ENCODE measurements at places on chromosomes 13 and 19.
A peak's percentile ranks its signal among the peaks of the same experiment; 100 is the strongest.

DNA sequence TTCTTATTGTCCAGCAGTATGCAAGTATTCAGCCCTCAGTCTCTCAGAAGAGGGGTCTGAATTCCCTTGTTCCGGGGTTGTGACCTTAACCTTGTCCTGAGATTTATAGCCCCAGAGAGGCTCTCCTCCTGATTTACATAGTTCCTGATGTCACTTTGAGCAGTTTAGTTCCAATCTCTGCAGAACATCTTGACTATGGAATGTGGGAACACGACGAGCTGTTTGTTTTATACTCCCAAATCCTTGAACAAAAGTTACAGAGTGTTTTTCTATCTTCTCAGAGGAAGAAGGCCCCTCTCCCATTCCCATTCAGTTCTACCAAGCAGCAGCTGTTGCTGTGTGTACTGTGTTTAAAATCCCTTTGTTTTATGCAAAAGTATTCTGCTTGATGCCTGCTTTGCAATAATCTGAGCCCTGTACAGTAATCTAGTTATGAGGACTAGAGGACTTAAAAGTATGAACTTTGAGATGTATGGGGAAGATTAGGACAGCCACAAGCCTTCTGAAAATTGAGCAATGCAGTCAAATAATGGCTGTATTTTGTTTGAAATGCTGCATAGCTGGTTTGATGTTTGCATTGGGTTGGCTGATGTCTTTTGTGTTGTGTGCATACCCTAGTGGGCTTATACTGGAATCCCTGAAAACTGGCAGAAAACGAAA, 74.7 kb downstream of the KL start:
- H3K36me3 ChIP-seq: no peaks in the 10 kb centered on the region
- no peaks in the 10 kb centered on the region for H3K27me3 ChIP-seq
- no peak for DNase-seq
- no peak overlapping the region for H3K4me3 ChIP-seq
- peak overlapping the region; percentile 43 for H3K27ac ChIP-seq

DNA sequence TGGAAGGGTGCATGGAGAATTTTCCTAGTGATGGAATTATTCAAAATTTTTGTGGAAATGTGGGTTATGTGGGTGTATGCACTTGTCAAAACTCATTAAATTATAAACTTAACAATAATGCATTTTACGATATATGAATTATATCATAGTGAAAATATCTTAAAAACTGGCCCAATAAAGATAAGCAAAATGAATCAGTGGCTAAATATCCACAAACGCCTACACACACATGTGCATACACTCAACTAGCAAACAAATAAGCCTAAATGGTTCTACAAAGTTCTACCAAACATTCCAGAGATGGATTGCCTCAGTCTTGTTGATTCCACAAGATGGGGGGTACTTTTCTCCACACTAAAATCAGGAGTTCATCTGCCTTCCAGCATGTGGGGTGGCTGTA, 349.5 kb downstream of the TSHZ3 start:
- no peaks in the 10 kb centered on the region for H3K4me1 ChIP-seq
- H3K4me3 ChIP-seq: no peak overlapping the region
- H3K27ac ChIP-seq: no peak overlapping the region
- no peak for DNase-seq

- no peak overlapping the region for H3K27ac ChIP-seq
- H3K36me3 ChIP-seq: no peaks in the 10 kb centered on the region
These were observed 6.3 kb downstream of the PRSS57 start for GRCh38 chr19:688992-689391.

DNA sequence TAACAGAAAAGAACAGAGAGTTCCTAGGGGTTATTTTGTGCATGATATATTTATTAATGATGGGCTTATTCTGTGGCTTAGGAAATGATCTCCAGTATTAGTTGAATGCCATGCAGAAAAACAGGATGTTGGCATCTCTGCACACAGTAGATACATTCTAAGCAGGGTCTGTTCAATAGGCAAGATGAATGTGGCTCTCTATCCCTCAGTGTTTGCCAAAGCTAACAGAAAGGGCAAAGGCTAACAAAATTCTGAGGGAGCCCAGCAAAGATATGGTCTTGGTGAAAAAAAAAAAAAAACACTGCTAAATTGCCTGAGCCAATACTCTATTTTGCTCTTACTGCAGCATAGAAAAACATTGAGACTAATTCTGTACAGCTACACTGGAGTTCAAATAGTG, 1095.8 kb downstream of the UQCRFS1 start:
- no peaks in the 10 kb centered on the region for H3K36me3 ChIP-seq
- no peaks in the 10 kb centered on the region for H3K4me1 ChIP-seq
- H3K27me3 ChIP-seq: no peaks in the 10 kb centered on the region
- H3K4me3 ChIP-seq: no peak overlapping the region

- H3K36me3 ChIP-seq: no peaks in the 10 kb centered on the region
- H3K4me1 ChIP-seq: peaks cover 16% of the 10 kb centered on the region
- H3K27ac ChIP-seq: no peak within 1 kb of the TSS
These were observed at the start of gene TNFSF11 for GRCh38 chr13:42574011-42574410. Gene TNFSF11 (plus strand): TSS chr13:42574152. CDS start chr13:42574304, 152 bp downstream.

DNA sequence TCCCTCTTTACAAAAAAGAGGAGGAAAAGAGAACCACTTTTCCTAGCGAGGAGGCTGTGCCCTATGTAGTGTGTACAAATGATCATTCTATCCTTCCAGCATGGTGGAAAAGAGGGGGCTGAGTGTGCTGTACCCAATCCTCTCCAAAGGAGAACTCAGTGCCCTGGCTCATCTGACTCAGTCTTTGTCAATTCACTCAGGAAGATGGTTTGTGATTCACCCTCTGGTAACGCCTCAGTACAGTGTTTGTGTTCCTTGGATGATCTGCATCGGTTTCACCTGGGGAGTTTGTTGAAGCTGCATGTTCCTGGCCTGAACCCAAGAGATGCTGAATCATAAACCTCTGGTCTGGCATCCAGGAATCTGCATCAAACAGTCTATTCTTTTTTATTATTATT, 18.3 kb upstream of the ENOX1 start:
- DNase-seq: no peak
- H3K27ac ChIP-seq: no peak overlapping the region
- H3K4me3 ChIP-seq: no peak overlapping the region

GRCh38 chr19:31351855-31352195, 2.6 kb upstream of the TSHZ3 start:
- peak overlapping the region; percentile 88 for H3K4me3 ChIP-seq
- H3K4me1 ChIP-seq: peaks cover 31% of the 10 kb centered on the region
- no peak for DNase-seq
- H3K36me3 ChIP-seq: no peaks in the 10 kb centered on the region
- peaks cover 72% of the 10 kb centered on the region for H3K27me3 ChIP-seq

DNA sequence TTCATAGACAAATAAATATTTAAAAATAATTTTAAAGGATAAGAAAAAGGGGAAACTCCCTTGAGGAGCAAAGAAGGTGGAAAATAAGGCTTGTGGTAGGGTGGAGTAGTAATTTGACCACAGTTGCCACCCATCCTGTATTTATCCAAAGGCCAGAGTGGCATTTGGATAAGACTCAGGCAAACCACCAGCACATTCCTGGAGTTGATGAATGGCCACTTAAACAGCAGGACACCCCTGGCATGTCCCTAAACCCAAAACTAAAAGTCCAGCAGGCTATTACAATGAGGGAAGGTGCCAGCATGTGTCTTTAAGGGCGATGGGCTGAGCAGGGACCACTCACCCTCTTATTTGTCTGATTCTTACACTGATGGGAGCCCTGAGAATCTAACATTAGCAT, 9.8 kb upstream of the FRY start:
- no peaks in the 10 kb centered on the region for H3K36me3 ChIP-seq
- H3K4me3 ChIP-seq: no peak overlapping the region
- H3K27me3 ChIP-seq: no peaks in the 10 kb centered on the region
- H3K4me1 ChIP-seq: peaks cover 13% of the 10 kb centered on the region
- DNase-seq: no peak
- H3K27ac ChIP-seq: no peak overlapping the region

- H3K36me3 ChIP-seq: no peaks in the 10 kb centered on the region
- no peaks in the 10 kb centered on the region for H3K4me1 ChIP-seq
- no peak overlapping the region for H3K4me3 ChIP-seq
- H3K27ac ChIP-seq: no peak overlapping the region
- no peak for DNase-seq
- H3K27me3 ChIP-seq: no peaks in the 10 kb centered on the region
These were observed 895.0 kb upstream of the SLITRK1 start for GRCh38 chr13:84777316-84777715.

- no peak overlapping the region for H3K4me3 ChIP-seq
- no peaks in the 10 kb centered on the region for H3K27me3 ChIP-seq
- H3K4me1 ChIP-seq: peaks cover 4% of the 10 kb centered on the region
- H3K27ac ChIP-seq: no peak overlapping the region
These were observed 29.3 kb downstream of the ZBTB7A start for GRCh38 chr19:4037301-4037949.

DNA sequence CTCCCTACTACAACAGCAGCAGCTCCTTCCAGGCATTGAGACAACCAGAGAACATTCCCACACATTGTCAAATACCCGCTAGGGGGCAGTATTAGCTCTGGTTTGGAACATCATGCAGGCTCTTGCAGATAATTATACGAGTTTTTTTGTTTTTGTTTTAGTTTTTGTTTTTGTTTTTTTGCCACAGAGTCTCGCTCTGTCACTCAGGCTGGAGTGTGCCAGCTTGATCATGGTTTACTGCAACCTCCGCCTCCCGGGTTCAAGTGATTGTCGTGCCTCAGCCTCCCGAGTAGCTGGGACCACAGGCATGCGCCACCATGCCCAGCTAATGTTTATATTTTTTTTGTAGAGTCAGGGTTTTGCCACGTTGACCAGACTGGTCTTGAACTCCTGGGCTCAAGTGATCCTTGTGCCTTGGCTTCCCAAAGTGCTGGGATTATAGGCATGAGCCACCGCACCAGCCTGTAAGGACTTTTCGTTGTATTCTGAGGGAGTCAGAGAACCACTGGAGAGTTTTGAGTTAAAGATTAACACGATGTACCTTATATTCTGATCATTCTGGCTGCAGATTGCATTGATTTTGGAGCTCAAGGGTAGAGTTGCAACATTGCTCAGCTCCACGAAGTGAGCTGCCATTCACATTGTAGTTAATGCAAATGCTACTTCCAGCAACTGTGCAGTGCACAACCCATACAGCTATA, 41.7 kb upstream of the CEACAM20 start:
- H3K4me1 ChIP-seq: peaks cover 6% of the 10 kb centered on the region
- no peaks in the 10 kb centered on the region for H3K36me3 ChIP-seq
- no peak for DNase-seq

GRCh38 chr13:103528437-103528836, 462.2 kb upstream of the SLC10A2 start:
- H3K4me3 ChIP-seq: no peak overlapping the region
- no peaks in the 10 kb centered on the region for H3K36me3 ChIP-seq
- DNase-seq: no peak
- H3K4me1 ChIP-seq: no peaks in the 10 kb centered on the region

GRCh38 chr13:78609464-78610205, 6.3 kb upstream of the POU4F1 start:
- H3K4me3 ChIP-seq: peak overlapping the region; percentile 62
- peaks cover 58% of the 10 kb centered on the region for H3K27me3 ChIP-seq
- H3K36me3 ChIP-seq: no peaks in the 10 kb centered on the region
- peaks cover 24% of the 10 kb centered on the region for H3K4me1 ChIP-seq
- DNase-seq: no peak

DNA sequence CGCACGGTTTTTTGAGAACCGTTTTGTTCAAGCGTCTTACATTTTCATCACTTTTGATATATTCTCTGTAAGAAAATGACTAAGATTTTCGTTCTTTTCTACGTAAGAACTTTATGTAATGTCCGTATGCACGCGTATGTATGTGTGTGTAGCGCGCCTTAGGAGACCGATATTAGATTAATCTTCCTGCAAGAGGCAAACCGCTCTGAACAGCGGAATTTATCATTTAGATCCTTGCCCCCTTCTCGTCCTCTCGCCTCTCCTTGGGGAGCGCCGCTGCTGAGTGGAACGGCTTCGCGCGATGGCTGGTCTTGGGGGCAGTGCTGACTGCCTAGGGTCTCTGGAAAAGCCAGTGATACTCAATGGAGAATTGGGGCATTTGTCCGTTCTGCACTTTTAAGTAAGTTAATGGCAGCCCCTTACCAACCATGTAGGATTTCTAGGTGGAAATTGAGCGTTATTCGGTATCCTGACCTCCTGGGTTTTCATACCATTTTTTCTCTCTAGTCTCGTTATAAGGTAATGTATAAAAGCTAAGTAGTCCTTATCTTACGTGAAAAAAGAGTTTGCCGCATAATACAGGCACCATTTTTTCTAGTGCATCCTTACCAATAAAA, 4.7 kb downstream of the MAB21L1 start:
- H3K36me3 ChIP-seq: no peaks in the 10 kb centered on the region

- no peak for DNase-seq
- no peaks in the 10 kb centered on the region for H3K36me3 ChIP-seq
- H3K4me1 ChIP-seq: no peaks in the 10 kb centered on the region
These were observed 548.2 kb downstream of the GPC5 start for GRCh38 chr13:91946498-91947070.

DNA sequence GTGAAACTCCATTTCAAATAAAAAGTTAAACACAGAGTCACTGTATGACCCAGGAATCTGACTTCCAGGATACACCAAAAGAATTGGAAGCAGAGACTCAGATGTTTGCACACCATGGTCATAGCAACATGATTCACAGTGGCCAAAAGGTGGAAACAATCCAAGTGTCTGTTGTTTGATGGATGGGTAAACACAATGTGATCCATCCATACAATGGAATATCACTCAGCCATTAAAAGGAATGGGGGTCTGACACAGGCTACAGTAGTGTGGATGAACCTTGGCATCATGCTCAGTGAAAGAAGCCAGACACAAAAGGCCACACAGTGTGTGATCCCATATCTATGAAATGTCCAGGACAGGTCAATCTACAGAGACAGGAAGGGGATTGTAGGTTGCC, 174.3 kb downstream of the PTPRS start:
- H3K27ac ChIP-seq: no peak overlapping the region
- no peaks in the 10 kb centered on the region for H3K27me3 ChIP-seq
- DNase-seq: no peak
- no peaks in the 10 kb centered on the region for H3K36me3 ChIP-seq
- H3K4me1 ChIP-seq: no peaks in the 10 kb centered on the region

GRCh38 chr19:17580470-17581144, 25.2 kb downstream of the COLGALT1 start:
- no peak overlapping the region for H3K27ac ChIP-seq
- no peaks in the 10 kb centered on the region for H3K4me1 ChIP-seq
- H3K27me3 ChIP-seq: no peaks in the 10 kb centered on the region
- peaks cover 66% of the 10 kb centered on the region for H3K36me3 ChIP-seq

- H3K4me3 ChIP-seq: no peak overlapping the region
- no peaks in the 10 kb centered on the region for H3K4me1 ChIP-seq
- no peaks in the 10 kb centered on the region for H3K27me3 ChIP-seq
- H3K27ac ChIP-seq: no peak overlapping the region
- DNase-seq: no peak
These were observed 852.7 kb upstream of the KLHL1 start for GRCh38 chr13:70960841-70961443.

- no peaks in the 10 kb centered on the region for H3K36me3 ChIP-seq
- no peaks in the 10 kb centered on the region for H3K27me3 ChIP-seq
- no peak for DNase-seq
- no peaks in the 10 kb centered on the region for H3K4me1 ChIP-seq
- no peak overlapping the region for H3K27ac ChIP-seq
These were observed 485.5 kb downstream of the DIAPH3 start for GRCh38 chr13:59677966-59678814.

GRCh38 chr13:46796129-46796514, 839 bp downstream of the ESD start:
- no peaks in the 10 kb centered on the region for H3K27me3 ChIP-seq
- no peak for DNase-seq
- peak overlapping the region; percentile 91 for H3K4me3 ChIP-seq
- peak overlapping the region; percentile 95 for H3K27ac ChIP-seq

GRCh38 chr19:13622766-13623715, 116.8 kb upstream of the CACNA1A start:
- no peak for DNase-seq
- H3K27ac ChIP-seq: no peak overlapping the region
- no peaks in the 10 kb centered on the region for H3K4me1 ChIP-seq
- H3K27me3 ChIP-seq: peaks cover 48% of the 10 kb centered on the region
- no peak overlapping the region for H3K4me3 ChIP-seq

Measured in lower lobe of right lung (tissue), 2 donors.